ENCODE measurements at places on chromosomes 12 and 14.

DNA sequence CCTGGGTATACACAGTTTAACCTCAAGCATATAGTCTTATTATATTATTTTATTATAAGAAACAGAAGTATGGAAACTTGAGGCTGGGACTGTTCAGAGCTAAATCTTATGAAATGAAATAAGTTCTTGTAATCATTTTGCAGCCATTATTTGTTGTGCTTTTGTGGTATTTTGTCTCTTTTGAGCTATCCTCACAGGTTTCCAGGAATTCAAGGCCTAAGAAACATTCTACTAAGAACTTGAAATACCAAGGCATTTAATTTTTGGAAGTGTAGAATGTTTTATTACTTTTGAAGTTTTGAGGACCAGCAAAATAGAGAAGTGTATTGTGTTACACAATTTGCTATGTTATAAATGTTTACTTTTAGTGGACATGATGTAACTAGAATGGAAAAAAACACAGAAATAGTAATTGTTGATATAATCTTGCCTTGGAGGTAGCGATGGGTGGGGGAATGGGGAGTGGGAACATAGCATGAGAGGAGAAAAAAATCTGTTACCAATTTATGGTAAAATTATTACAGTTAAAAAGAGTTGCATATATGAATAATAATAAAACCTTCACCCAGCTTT lies 81.7 kb downstream of the CRADD start:
- DNase-seq, result no peak

DNA sequence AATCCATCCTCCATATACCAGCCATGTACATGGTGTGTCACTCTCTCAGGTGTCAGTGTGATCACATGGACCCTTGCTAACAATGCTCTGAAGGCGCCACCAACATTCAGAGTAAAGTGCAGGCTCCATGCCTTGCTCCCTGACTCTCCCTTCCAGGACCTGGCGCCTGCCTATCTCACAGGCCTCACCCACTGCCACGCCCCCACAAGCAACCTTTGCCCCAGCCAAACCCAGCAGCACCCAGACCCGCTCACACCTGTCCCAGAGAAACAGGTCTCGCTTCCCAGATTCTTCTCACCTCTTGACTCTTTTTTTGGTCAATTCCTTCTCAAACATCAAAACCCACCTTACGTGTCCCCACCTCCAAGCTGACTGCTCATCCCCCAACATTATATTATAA lies 52.3 kb downstream of the KCNK10 start:
- no peak for DNase-seq

DNA sequence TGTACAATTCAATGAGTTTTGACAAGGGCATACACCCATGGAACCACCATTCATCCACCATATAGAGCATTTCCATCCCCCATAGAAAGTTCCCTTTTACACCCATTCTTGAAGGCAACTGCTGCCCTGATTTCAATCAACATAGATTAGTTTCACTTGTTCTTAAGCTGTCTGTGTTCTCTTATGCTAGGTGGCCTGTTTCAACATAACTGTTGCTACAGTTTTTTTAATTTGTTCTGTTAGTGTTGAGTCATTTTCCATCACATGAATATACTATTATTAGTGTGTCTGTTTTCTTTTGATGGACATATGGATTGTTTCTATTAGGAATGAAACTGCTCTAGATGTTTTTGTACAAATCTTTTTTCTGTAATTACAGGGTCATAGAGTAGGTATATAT lies 123.4 kb downstream of the PTPRQ start:
- DNase-seq, result no peak

- DNase-seq, result no peak
These were observed 2.7 kb upstream of the RABGGTA start for GRCh38 chr14:24274101-24274543.

DNA sequence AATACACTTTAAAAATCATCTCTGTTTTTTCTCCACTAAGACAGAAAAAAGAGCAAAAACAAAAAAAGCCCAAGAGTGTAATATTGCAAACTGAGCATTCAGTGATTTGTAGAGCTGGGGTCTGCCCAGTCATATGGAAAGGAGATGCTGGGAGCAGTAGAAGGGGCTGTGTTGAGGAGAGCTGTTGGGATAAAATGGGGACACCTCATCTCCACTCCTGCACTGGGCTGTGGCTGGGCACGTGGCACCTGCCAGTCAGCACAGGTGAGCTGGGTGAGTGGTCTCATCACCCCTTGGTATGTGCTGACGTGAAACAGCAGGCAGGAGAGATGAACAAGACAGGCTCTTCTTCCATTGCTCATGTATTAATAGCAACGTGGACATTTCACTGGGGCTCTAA lies 217.4 kb downstream of the C12orf42 start:
- no peak for DNase-seq

DNA sequence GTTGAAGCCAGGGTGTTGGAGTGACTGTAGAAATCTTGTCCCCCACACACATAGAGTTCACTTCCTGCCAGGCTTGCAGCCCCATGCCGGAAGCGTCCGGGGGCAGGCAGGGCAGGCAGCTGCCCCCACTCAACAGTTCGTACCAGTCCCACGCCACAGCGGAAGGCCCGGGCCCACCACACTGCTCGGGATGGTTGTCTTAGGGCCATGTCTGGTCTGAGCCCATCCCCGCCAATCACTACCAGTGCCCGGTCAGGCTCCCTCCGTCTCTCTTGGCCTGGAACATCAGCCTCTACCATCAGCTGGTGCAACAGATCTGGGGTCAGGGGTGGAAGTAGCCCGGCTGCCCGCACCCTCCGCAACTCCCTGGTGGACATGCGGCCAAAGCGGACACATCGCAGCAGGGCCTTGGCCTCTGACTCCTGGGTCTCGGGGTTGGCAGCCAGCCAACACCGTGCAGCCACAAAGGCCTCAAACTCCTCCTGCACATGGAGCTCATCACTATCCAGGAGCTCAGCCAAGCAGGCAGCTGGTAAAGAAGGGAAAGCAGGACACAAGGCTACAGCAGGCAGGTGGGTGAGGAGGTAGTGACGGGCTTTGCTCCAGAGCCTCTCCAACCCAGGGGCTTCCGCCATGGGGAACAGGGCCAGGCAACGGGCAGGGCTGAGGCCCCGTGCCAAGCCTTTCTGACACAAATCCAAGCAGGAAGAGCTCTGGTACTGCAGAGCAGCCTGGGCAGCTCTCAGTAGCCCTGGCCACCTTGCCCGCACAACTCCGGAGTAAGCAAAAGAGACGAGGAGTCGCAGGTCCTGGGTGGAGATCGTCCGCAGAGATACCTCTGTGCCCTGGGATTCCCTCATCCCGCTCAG lies 5.9 kb downstream of the KLHL33 start:
- DNase-seq, result no peak

- DNase-seq, result no peak
These were observed 310.9 kb downstream of the ADGRD1 start for GRCh38 chr12:131264635-131265034.

DNA sequence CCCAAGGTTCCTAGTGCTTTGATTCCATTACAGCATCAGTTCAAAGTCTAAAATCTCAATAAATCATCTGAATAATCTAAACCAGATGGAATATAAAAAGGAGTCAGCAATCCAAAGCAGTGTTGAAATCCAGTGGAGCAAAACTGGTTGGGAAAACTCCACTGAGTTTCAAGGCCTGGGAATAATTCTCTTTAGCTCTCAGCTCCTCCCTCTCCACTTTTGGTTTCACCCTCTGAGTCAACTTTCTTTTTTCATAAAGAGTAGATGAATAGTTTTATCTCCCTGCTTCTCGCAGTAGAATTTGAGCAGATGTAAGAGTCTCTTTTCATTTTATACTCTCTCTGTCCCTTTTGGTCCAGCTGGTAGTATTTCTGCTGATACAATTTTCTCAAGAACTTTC lies 338.6 kb downstream of the APAF1 start:
- no peak for DNase-seq
